NCI-H774 (cell line): ENCODE measurements at places on chromosomes 5 and 9.

DNA sequence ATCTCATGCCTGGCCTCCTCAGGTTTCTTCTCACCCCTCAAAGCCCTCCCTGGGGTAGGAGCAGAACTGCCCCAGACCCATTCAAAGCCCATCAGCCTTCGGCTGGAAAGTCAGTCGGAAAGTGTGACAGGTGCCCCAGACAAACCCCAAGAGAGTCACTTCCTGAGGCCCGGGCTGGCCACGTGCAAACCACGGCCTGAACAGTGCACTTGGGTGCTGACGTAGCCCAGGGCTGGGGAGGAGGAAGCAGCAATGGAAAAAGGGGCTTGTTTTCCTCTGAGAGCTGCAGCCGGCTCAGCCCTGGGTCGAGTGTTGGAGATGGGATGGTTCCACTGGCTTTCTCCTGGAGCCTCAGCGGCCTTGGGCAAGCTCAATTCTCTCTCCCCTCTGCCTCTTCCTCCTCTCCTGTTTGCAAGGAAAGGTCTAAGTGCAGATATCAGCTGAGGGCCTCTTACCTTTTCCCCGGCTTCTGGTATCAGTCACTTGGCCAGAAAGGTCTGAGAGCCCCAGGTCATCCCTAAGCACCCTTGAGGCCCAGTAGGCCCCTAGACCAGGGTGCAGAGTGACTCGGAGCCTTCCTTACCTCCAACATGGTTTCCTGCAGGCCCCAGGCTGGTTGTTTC lies 5.9 kb upstream of the EGR1 start:
- DNase-seq, result no peak

- no peak for DNase-seq
Observed at GRCh38 chr9:125906893-125907292, 159.7 kb downstream of the PBX3 start.

DNA sequence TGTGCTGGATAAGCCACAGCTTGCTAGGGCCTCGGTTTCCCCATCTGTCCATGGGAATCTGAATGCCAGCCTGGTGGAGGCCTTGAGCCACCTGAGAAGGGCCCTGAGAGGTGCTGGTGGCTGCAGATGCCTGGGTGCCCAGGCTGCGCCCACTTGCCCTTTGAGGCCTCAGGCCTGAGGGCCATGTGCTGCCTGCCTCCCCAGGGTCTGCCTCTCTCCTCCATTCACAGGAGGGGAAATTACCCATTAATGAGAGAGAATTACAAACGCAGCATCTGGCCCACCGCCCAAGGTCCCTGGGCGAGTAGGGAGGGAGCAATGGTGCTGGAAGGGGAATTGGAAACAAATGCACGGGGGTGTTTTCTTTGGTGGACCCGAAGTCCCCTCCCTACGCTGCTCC lies 59.6 kb downstream of the BARX1 start:
- DNase-seq, result no peak

GRCh38 chr9:37617161-37617560 lies 24.8 kb upstream of the TOMM5 start:
- no peak for DNase-seq

- DNase-seq, result no peak
Observed at GRCh38 chr9:85428230-85428629, 313.5 kb downstream of the AGTPBP1 start.

DNA sequence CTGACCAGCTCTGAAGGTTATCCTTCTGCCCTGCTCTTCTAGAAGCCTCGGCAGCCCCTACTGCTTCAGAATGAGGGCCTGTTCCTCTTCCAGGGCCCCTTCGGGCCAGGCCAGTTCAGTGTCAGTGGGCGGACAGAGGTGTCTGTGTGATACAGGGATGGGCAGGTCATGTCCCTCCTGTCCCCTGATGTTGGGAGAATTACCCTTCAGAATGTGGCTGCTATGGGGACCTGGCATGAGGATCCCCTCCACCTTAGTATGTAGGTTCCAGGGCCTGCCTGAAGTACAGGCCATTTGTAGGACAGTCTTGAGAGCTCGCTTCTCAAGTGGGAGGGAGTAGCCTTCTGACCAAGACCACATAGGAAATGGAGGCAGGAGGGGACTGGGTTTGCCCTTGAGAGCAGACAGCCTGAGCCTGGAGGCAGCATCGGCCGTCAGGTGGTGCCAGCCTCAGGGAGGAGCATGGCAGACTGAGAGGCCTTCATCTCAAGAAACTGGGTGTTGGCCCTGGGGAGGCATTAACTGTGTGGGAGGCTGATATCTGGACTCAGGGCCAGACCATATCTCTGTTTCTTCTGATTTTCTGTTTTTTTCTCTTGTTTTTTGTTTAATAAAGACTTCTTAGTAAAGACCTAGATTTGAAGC lies 32.0 kb downstream of the ANGPTL2 start:
- DNase-seq, result no peak

DNA sequence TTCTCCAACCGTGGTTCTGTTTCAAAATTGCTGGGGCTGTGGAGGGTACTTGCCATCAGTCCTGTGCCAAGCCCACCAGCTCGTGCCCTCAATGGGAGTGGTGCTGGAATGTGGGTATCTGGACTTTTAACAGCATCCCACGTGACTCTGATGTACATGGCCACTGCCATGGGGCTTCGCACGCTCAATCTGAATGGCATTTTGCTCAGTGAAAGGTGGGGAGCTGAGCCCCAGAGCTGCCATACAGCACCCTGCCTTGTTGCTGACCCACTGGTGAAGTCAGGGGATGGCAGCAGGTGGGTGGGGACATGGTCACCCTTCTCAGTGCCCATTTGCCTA lies 16.6 kb upstream of the SYNPO start:
- no peak for DNase-seq

DNA sequence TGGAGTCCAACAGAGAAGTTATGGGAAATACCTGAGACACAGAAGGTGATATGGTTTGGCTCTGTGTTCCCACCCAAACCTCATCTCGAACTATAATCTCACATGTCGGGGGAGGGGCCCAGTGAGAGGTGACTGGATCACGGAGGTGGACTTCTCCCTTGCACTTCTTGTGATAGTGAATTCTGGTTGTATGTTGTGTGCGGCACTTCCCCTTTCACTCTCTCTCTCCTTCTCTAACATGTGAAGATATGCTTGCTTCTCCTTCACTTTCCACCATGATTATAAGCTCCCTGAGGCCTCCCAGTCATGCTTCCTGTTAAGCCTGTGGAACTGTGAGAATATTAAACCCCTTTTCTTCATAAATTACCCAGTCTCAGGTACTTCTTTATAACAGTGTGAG lies 96.1 kb downstream of the TMEM232 start:
- no peak for DNase-seq

- no peak for DNase-seq
Observed at GRCh38 chr5:51275428-51275827, 107.8 kb upstream of the ISL1 start.

DNA sequence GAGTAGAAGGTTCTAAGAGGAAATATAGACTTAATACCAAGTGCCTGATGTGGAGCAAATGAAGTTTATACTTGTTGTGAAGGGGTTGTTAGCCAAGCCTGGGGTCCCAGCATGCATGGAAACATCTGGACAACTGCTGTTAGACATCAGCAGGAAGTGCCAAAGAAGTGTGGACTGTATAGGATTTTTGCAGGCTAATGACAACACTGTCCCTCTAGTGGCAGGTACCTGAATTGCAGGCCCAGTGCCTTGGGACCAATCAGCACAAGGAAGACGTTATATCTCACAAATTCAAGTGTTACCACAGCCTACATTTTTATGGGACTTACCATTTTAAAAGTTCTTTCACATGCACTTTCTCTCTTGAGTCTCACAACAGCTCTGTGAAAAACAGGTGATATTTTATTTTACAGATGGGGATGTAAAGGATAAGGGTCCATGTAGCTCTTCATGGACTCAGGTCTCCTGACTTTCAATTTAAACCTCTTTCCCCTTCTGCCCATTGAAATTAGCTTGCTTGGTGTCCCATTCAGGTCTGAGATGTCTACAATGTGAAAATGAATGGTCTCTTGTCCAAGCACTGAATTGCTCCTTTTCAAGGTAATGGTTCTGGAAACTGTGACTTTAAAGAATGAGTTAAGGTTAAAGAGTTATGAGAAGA lies 89.0 kb upstream of the MAP1B start:
- no peak for DNase-seq

DNA sequence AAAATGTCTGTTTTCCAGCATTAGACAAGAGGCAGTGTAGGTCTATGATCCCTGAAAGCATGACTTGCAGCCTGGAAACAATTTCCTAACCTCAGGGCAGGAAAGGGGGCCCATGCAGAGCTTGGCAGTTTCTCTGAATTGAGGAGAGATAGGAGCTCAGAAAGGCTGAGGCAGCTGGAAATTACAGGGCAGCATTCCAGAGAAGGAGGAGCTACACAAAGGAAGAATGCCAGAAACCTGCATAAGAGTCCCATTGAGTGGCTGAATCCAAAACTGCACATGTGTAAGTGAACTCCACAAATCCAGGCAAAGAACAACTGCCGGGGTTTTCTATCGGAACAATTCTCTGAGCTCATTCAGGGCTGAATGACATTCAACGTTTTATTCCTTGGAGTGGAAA lies 346.8 kb downstream of the PIK3R1 start:
- DNase-seq, result no peak

DNA sequence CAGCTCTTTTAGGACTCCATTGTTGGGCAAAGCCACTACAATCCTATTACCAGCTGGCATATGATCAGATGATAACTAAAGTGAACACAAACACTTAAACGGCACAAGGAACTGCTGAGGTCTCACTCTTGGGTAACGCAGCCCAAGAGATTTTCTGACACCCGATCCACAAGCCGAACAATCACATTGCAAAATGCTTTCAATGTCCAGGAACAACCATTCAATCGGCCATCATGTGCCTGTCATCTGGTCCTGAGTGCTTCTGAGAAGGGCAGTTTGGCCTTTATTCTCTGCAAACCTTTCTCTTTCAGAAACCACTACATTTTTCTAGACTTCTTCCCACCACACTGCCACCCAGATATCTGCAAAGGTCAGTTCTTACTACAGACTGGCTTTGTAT lies 283.1 kb downstream of the GLIS3 start:
- no peak for DNase-seq

- no peak for DNase-seq
Observed at GRCh38 chr5:132388244-132389050, 18.9 kb downstream of the SLC22A5 start.

DNA sequence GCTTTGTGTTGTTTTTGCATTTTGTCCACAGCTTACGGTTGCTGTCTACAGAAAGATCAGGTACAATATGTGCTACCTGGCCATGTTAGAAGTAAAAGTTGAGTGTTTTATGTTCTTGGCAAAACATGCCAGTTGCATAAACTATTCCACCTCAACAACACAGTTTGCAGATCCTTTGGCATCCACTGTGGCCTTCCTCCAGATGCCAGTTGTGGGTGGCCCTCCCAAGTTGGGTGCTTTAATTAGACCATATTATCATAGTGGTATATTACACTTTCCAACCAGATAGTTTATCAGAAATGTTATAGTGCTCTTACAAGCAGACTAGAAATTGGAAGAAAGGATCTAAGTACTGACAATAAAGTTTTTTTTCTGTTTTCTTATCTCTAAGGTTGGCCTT lies 386.9 kb upstream of the KCNN2 start:
- DNase-seq, result no peak

DNA sequence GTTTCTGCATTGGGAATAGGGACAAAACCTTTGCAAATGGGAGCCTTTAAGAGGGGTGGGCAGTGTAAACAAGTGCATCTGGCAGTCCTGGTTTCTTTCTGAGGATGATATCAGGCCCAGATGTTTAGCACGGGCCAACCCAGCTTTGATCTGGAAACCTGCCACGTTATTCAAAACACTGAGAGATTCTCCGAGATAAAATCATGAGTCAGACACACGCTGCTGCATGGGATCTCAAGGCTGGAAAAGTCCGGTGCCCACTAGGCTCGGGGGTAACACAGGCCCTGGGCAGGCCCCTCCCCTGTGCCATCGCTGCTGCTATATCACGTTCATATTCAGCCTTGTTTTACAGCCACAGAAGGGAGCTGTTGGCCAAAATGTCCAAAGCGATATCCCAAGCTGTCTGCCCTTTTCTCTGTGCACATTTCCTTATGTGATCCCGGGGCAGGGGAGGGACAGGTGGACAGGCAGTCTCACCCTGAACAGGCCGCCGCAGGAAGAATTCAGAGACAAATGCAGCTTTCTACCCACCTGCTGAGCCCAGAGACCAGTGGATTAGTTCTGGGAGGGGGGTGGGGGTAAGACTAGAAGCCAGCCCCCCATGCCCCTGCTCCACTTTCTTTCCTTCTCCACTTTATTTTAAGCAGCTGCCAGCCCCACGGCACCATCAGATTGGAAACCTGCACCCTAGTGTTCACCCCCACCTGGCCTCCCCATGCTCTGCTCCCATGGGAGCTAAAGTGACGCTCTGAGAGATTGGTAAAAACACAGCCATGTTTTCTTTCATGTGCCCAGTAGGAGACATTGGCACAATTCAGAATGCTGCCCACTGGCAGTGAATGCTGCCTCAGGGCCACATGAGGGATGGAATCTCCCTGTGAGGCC lies 63.1 kb downstream of the TMOD1 start:
- no peak for DNase-seq

DNA sequence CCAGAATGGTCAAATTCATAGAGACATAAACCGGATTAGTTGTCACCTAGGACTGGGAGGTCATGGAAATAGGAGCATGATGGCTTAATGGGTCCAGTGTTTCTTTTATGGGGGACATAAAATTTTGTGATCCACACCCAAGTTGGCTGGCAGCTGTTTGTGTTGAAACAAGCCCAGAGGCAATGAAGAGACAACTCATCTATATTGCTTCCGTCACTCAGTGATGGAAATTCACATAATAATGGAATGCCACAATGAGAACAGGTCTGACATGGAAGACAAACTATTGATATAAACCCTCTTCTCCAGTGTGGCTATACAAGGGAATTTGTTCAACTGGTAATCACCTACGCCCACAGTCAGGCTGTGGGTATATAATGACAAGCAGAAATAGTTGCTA lies 173.2 kb downstream of the GNA14 start:
- DNase-seq, result no peak

- DNase-seq, result no peak
Observed at GRCh38 chr9:134324359-134325095, 1.7 kb upstream of the RXRA start.

GRCh38 chr5:151935135-151935695 lies 10.6 kb upstream of the GLRA1 start:
- DNase-seq, result no peak
